ENCODE measurements at places on chromosomes 5 and 9. TPM values are rescaled to one million over a fixed set of nuclear protein-coding genes. Genes with fewer than 3 reads are reported as not detected.

SPINK5 gene
- 2.6 TPM for total RNA-seq

PROB1 gene
- 2.4 TPM for total RNA-seq

FABP6 gene
- total RNA-seq, result not detected

DNA sequence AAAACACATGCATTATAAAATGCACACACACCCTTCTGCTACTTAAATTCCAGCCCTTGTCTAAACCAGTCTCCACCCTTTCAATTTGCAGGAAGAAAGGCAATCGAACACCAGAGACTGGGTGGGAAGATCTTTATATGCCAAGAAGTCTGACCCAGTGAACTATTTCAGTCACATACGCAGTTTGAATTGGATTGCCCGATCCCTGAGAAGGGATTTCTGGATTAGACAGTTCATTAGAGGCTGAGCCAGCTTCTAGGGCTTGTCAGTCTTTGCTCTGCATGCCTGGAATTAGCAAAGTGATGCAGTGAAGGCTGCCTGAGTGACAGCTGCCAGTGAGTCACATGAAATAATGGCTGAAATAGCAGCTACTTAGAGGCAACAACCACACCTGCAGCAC is 159.9 kb downstream of the PPP2R2B start:
- no peak for DNase-seq

GOLM1 gene
- total RNA-seq, result 53.4 TPM

DNA sequence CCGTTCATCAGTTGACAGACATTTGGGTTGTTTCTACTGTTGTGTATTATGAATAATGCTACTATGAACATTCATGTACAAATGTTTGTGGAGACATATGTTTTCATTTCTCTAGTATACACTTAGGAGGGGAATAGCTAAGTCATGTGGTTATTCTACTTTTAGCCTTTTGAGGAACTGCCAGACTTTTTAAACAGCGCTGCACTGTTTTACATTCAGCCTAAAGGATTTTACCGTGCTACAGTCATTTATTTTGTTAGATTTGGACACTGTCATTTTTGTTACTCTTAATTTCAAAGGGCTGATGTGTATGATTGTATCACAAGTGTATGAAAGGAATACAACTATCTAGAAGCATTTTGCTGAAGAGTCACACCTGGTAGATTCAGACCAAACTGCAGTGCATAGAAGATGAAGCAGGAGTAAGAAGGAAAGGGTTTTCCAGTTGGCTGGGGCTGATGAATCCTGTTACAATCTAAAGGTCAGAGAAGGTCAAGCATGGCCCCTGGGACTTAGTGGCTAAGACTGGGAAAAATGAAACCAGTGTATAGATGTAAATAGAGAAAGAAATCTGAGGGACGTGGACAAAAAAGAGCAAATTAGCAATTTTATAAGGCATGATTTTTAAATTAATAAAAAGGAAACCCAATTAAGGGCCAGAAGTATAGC is 509.7 kb downstream of the PSAT1 start:
- DNase-seq, result no peak

DNA sequence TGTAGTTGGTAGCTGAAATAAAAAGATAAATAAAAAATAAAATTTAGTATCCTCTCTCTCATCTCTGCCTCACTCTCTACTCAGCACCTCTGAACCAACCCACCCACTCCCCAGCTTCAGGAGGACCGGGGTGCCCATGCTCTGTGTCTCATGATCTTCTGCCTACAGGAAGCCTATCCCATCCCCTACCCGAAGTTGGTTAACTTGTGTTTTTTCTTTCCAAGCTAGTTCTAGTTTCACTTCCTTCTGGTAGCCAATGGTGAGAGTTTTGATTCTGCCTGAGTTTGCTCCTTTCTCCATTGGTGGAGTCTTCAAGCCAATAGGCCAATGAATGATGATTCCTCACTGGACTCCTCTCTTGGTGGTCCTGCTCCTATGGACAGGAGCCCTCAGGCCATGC is 32.1 kb downstream of the SNX24 start:
- no peak for DNase-seq

- DNase-seq, result peak; percentile 3
Measured at GRCh38 chr5:980001-980588, 28.5 kb upstream of the NKD2 start.

SUB1 gene
- total RNA-seq, result 135 TPM

CFAP77 gene
- 2.4 TPM for total RNA-seq

DNA sequence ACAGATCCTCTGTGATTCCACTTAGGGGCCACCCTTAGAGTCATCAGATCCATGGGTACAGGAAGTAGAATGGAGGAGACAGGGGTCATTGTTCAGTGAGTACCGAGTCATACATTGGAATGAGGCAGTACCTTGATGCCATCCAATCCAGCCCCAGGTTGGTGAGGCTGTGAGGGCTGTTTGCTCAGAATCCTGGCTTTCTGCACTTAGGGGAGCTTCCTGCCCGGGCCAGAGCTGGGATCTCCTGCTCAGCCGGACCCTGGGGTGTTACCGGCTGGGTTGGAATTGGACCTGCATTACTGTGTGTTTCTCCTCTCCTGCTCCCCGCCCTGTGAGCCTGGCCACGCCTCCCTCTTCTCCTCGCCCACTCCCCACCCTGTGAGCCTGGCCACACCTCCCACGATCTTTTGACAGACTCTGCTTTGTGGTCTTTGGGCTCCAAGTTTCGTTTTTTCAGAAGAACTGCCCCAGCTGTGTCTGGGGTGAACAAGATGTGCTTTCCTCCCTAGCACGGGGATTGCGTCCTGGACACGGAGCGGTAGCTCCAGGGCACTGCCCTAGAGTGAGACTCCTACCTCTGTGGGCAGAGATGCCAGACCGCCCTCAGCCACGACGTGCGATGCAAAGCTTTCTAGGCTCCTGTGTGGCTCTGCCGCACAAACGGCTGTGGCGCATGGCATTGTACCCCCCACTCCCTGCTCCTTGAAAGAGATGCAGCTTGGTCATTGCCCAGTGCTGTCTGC is 15.4 kb downstream of the TRAF2 start:
- DNase-seq, result peak; percentile 47

GRCh38 chr9:110967196-110967595 is 71.1 kb downstream of the LPAR1 start:
- DNase-seq, result no peak

GNG10 gene
- total RNA-seq, result 73.0 TPM

DNA sequence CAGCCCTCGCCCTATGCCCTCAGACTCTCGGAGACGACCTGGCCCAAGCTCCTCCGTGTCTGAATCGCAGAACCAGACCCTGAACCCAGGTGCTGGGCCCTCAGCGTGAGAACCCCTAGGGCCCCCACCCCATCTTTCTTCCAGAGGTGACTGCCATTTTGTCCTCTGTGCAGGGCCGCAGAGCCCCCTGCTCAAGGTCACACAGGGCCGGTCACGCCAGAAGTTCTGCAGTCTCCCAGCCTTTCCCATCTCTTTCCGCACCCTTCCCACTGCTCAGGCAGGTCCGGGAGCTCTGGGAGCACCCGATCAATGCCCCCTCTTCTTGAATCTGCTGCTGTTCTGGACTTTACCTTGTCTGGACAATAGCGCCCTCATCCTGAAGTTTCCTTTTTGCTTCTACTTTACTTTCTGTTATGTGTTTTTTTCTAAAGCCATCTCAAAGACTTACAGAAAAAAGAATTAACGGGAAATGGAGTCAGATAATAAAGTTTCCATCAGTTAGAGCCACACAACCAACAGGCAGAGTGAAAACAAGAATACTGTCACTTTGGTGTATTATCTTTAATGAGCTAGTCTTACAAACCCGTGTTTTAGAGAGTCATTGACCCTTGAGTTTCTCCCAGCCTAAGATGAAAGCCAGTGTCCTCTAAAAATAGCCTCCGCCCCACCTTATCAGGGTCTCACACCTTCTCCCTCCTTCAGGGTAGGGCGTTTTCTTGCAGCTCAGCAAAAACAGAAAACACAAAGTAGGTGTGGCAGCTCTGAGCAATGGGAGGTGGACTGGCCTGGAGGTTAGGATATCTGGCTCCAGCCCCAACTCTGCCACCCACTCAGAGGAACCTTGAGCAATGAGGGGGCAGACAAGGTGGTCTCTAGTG is 1.8 kb downstream of the TMOD1 start:
- no peak for DNase-seq

DNA sequence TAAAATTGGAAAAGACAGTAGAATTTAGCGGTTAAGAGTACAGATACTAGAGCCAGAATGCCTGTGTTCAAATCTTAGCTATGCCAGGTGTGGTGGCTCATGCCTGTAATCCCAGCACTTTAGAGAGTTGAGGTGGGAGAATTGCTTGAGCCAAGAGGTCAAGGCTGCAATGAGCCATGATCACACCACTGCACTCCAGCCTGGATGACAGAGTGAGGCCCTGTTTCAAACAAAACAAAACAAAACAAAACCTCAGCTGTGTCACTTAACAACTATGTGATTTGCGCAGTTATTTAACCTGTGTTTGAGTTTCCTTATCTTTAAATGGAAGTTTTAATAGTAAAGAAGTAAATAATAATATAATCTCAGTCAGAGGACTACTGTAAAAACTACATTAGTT is 68.3 kb downstream of the TBCA start:
- DNase-seq, result no peak

GRCh38 chr9:121817476-121817875 is 166.0 kb downstream of the DAB2IP start:
- DNase-seq, result no peak

- no peak for DNase-seq
Measured at GRCh38 chr9:79023134-79023580, 548.6 kb upstream of the TLE4 start.

DNA sequence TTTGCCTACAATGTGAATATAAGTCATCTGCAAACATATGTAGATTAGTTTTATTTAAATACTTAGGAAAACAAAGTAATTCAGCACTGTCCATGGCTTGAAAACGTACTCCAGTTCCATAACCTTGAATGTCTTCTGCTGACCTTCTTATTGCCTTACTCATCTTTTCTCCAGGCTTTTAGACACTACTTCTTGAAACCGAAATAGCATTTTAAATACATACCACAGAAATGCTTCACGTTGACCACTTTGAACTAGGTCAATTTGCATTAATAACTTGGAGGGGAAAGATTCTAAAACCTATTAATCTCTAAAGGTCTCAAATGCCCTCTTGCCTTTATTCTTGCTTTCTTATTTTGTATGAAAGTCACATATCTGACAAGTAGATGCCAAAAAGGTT is 995.4 kb upstream of the ACO1 start:
- DNase-seq, result no peak

GRCh38 chr9:77659926-77660325 is 11.8 kb upstream of the GNA14 start:
- DNase-seq, result no peak

IFNA21 gene
- not detected for total RNA-seq

- no peak for DNase-seq
Measured at GRCh38 chr5:6175172-6175854, 203.0 kb downstream of the MED10 start.

- DNase-seq, result no peak
Measured at GRCh38 chr5:124678468-124678867, 68.0 kb downstream of the ZNF608 start.

LCN10 gene
- total RNA-seq, result 3.9 TPM

GRCh38 chr5:140259500-140259899 is 43.4 kb downstream of the PFDN1 start:
- no peak for DNase-seq

DNA sequence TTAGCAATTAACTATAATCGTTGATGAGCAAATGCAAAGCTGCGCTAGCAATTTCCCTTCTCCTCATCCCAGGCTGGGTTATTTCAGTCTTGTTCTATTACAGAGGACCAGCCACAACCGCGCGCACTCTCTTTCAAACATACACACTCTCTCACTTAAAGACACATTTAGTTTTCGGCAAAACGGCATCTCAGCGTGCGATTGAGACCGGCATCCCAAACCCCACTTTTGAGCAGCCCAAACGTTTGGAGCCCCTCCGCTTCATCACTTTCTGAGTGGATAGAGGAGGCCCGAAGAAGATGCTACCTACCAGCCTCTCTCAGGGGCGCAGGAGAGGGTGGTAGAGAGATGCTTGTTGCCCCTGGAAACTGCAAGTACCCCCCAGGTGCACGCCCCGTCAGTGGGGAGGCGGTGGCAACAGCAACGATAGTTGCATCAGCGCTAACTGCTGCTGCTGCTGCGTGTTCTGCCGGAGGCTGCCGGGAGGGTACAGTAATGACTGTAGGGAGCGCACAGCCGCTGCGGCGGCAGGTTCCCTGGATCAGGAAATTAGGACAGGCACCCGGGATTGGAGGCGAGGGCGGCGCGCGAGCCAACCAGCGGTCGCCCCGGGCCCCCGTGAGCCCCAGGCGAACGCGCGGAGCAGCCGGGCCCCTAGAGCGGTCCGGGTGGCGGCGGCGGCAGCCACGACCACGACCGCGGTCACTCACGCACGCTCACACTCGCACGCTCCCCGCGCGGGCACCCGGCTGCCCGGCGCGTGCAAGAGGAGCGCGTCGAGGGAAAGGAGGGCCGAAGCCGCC is 467 bp upstream of the VLDLR start:
- peak; percentile 72 for DNase-seq

GRCh38 chr5:172873513-172873912 is 39.5 kb downstream of the ERGIC1 start:
- DNase-seq, result no peak

DNA sequence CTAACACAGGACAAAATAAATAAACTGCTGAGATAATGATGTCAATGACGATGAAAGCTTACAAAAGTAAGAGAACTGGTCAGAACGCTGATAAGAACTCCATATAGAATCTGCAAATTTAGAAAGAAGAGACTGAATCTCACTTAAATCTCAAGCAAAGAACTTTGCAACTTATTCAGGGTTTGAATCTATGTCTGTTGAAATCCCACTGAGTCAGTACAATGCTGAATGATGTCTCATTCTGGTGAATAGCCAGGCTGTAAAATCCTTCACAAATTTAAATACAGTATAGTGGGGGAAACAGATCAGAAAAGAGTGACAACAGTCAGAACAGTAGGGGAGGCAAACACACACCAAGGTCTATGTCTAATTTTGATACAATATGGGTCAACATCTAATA is 38.9 kb upstream of the NR3C1 start:
- no peak for DNase-seq

DNA sequence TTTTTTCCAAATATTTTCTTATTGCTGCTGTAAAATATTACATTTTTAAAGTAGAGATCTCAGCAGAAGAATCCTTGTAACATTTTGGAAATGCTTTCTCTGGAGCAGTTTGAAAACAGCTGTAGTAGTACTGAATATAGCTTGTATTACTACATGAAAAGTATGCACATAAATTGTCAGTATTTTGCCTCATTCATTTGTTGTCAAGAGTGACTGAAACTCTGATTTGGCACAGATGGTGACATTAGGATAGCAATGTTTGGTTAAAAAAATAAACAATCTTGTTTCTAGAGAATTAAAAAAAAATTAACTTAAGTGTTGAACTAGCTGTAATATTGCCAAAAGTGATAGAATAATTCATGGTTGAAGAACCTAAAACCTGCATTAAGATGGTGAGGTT is 90.4 kb downstream of the NNT start:
- no peak for DNase-seq

DNA sequence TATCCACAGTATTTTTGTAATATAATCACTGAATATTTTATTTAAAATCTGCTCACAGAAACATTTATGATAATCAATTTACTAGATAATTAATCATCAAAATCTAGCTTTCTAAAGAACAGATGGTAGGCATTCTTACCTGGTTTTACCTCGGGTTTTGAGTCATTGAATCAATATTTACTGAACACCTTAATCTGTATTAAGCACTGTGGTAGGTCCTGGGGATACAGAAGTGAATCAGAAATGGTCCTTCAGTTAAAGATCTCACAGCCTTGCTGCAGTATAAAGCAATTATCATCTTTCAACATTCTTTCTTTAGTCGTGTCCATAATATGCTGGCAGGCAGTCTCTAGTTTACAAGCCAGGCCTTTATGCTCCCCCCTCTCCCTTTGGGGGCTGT is 2.0 kb upstream of the MEIKIN start:
- no peak for DNase-seq
